ENCODE measurements at places on chromosomes 1 and 21.

DNA sequence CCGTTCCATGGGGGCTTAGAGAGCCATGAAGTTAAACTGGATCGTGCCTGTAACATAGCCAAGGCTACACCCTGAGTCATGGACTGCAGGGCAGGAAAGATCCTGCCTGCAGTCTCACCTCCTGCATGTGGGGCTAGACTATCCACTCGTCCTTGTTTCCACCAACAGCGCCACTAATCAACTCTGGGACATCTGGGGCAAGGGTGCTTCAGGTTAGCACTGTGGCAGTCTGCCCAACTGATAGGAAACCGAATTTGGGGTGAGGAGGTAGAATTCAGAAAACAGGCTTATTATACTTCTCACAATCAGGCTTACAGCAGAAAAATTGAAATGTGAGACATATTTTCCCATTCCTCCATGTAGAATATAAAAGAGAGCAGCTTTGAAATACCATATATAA, 85.2 kb upstream of the ADAM30 start:
- no peak overlapping the region for H3K4me3 ChIP-seq
- no peak for DNase-seq
- H3K27me3 ChIP-seq = no peaks in the 10 kb centered on the region

DNA sequence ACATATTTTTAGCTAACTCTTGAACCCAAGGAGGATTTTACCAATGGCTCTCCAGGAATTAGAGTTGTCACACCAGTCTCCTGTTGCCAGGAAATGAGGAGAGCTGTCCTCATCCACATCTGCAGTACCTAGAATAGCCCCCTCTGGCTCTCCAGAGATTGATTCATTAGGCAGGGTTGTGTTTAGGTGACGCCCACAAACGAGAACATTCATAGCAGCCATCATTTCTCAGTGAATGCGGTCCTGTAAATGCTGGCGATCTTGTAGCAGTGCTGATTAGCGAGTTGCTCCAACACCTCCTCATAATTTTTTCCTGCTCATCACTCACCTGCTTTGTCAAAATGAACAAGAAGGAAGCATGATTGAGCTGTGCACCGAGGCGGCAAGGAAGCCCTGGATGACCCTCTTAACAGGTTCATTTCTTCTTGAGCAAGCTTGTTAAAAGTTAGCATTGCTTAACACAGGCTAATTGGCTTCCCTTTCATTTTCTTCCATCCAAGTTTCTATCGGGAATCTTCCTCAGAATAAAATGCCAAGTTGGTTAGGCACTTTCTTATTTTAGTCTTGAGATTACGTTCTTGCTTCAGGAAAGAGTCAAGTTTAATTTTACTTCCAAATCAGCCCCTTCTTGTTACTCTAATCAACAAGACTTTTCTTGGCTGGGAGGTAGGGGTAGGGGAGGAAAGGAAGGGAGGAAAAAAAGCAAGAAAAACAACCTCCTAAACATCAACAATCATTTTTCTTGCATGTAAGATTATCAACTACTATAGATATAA, 16.5 kb upstream of the KLHDC8A start:
- H3K4me1 ChIP-seq = peaks cover 7% of the 10 kb centered on the region
- peaks cover 53% of the 10 kb centered on the region for H3K27me3 ChIP-seq
- no peaks in the 10 kb centered on the region for H3K36me3 ChIP-seq
- H3K4me3 ChIP-seq = no peak overlapping the region
- DNase-seq = no peak
- no peak overlapping the region for H3K27ac ChIP-seq

DNA sequence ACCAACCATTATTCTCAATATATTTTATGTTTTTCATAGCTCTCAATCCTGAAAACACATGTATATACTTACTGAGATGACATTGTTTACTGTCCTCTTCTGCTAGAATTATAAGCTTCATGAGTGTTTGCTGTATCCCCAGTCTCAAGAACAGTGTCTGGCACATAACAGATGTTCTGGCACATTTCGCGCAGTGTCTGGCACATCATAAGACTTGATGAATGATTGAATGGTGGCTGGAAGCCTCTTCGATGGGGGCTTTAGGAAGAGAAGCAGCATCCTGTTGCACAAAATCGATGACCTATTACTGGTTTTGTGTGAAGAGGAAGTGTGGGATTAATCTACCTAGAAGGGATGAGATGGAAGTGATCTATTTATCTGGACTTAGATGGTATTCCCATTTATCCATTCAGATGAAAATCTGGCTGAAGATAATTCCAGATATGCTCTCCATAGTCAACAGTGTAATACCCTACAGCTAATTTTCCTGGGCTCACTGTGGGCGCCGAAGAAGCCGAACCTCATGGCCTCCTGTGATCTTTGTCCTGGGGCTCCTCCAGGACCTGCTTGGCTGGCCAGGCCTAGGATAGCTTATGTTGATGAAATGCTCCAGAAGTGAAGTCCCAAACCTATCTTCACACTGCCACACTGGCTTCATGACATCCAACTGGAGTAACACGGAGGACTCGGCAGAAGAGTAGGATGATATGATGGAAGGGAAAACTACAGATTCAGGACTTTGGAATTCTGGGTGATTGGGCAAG, 26.5 kb downstream of the CD34 start:
- H3K27me3 ChIP-seq = peaks cover 22% of the 10 kb centered on the region
- no peak for DNase-seq
- no peaks in the 10 kb centered on the region for H3K36me3 ChIP-seq
- H3K4me1 ChIP-seq = peaks cover 45% of the 10 kb centered on the region

DNA sequence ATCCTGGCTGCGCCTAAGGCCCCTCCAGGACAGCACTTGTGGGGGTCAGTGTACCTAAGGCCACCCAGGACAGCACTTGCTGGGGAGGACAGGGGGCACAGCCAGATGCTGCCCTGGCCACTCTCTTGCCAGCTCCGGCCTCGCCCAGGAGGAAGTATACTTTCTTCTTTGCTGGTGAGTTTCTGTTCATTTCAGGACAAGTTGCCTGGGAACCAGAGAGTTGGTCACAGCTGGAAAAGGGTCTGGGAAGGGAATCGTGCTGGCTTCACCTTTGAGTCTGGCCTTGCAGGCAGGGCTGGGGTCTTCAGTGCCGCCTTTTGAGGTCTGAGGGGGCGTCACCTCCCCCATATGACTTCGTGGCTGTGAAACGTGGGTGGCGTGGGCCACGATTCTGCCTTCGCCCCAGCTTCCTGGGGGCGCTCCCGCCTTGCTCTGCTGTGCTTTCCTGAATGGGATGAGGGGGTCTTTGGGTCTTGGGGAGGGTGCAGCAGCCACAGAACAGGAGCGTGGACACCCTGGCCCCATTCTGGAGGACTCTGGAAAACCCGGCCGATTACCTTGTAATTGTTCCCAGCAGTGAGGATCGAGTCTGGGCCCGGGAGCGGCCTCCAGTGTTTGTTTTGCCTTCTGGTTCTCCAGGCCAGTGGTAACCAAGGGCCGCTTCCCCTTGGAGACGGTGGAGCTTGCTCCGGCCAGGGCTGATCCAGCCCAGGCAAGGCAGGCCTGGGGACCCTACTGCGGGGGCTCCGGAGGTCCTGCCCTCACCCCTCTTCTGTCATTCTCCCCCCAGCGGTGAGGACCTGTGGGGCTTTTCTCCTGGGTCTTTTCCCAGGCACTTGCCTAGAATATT, 45.9 kb downstream of the SPSB1 start:
- H3K4me3 ChIP-seq = no peak overlapping the region
- H3K27ac ChIP-seq = no peak overlapping the region
- DNase-seq = no peak
- H3K4me1 ChIP-seq = no peaks in the 10 kb centered on the region
- no peaks in the 10 kb centered on the region for H3K36me3 ChIP-seq

- no peaks in the 10 kb centered on the region for H3K36me3 ChIP-seq
- no peaks in the 10 kb centered on the region for H3K4me1 ChIP-seq
Observed at GRCh38 chr1:18606443-18607288, 24.0 kb upstream of the PAX7 start.

GRCh38 chr1:244955661-244956060, 91.3 kb upstream of the HNRNPU start:
- no peaks in the 10 kb centered on the region for H3K4me1 ChIP-seq
- H3K36me3 ChIP-seq = no peaks in the 10 kb centered on the region
- no peak for DNase-seq
- no peak overlapping the region for H3K27ac ChIP-seq
- no peak overlapping the region for H3K4me3 ChIP-seq

- no peaks in the 10 kb centered on the region for H3K36me3 ChIP-seq
- no peaks in the 10 kb centered on the region for H3K27me3 ChIP-seq
- H3K4me3 ChIP-seq = no peak overlapping the region
Observed at GRCh38 chr21:37907076-37907475, 9.2 kb downstream of the KCNJ6 start.

GRCh38 chr1:205326812-205327466, 5.4 kb upstream of the NUAK2 start:
- no peak overlapping the region for H3K27ac ChIP-seq
- peaks cover 76% of the 10 kb centered on the region for H3K27me3 ChIP-seq
- H3K36me3 ChIP-seq = no peaks in the 10 kb centered on the region
- no peak overlapping the region for H3K4me3 ChIP-seq

- H3K36me3 ChIP-seq = no peaks in the 10 kb centered on the region
- H3K4me1 ChIP-seq = peaks cover 13% of the 10 kb centered on the region
- H3K4me3 ChIP-seq = no peak overlapping the region
- H3K27me3 ChIP-seq = peaks cover 4% of the 10 kb centered on the region
- no peak for DNase-seq
Observed at GRCh38 chr1:116875391-116875790, 34.3 kb upstream of the PTGFRN start.

DNA sequence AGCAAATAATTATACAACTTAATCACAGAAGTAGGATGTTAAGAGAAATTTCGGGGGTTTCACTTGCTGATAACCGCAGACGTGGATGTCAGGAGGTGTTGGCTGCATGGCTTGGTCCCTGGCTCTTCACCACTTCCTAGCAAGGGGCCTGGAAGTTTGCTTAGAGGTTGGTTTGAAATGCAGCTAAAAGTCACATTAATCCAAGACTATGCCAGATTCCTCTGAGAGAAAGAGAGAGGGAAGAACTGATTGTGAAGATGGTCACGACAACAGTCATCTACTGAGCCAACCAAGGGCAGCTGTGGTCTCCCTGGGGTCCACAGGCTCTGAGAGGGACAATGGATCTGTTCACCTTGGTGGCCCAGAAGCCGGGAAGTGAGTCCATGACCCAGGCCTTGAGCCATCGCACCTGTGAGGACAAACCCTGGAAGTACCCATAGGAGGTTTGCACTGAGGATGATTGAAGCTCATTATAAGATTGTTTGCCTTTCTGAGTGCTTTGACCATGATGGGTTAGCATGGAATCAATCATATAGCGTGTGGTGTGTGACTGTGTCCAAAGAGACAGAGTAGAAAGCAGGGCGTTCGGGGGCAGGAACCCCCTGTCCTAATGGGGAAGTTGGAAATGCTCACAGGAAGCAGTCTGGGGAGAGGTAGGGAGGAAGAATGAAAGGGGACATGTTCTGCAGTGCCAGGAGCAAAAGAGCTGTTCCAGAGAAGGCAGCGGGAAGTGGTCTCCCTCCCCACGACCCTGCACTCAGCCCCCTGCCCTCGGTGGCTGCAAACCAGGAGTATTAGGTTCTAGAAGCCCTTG, 47.1 kb downstream of the UMODL1 start:
- H3K27ac ChIP-seq = no peak overlapping the region
- peaks cover 88% of the 10 kb centered on the region for H3K27me3 ChIP-seq
- H3K4me1 ChIP-seq = peaks cover 40% of the 10 kb centered on the region

- no peaks in the 10 kb centered on the region for H3K36me3 ChIP-seq
- H3K27ac ChIP-seq = no peak within 1 kb of the TSS
- H3K4me3 ChIP-seq = no peak within 1 kb of the TSS
- peaks cover 24% of the 10 kb centered on the region for H3K4me1 ChIP-seq
- DNase-seq = peak; percentile 56
- H3K27me3 ChIP-seq = peaks cover 98% of the 10 kb centered on the region
Observed at GRCh38 chr1:151716771-151717631, at the start of gene CELF3. Gene CELF3 (minus strand): TSS chr1:151716803. CDS start chr1:151716020, 783 bp downstream.

- no peak overlapping the region for H3K4me3 ChIP-seq
- no peak for DNase-seq
- H3K27me3 ChIP-seq = peaks cover 11% of the 10 kb centered on the region
- peaks cover 9% of the 10 kb centered on the region for H3K4me1 ChIP-seq
- no peak overlapping the region for H3K27ac ChIP-seq
Observed at GRCh38 chr1:232873931-232874330, 68.7 kb downstream of the MAP10 start.

- peaks cover 4% of the 10 kb centered on the region for H3K27me3 ChIP-seq
- no peak for DNase-seq
- no peak overlapping the region for H3K4me3 ChIP-seq
- H3K27ac ChIP-seq = no peak overlapping the region
Observed at GRCh38 chr1:87880098-87880760, 551.5 kb downstream of the LMO4 start.

DNA sequence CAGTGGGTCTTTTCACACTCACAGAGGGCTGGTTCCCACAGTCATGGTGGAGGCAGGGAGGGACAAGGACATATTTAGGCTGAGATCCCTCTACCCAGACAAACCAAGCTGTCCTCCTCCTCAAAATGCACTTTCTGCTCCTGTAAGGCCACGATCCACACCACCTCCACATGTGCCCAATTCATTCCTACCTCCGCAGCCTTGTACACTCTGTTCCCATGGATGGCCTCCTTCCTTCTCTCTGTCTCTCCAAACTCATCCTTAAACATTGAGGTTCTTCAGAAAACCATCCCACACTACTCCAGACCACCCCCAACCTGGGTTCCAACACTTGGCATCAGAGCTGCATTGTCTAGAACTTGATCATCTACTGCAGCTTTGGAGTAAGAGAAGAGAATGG, 404.3 kb upstream of the BEND5 start:
- no peaks in the 10 kb centered on the region for H3K36me3 ChIP-seq
- no peak overlapping the region for H3K27ac ChIP-seq
- no peaks in the 10 kb centered on the region for H3K4me1 ChIP-seq

GRCh38 chr1:242623756-242624155, 99.3 kb upstream of the PLD5 start:
- no peak overlapping the region for H3K27ac ChIP-seq
- no peak for DNase-seq
- no peak overlapping the region for H3K4me3 ChIP-seq
- H3K4me1 ChIP-seq = no peaks in the 10 kb centered on the region
- no peaks in the 10 kb centered on the region for H3K27me3 ChIP-seq
- H3K36me3 ChIP-seq = no peaks in the 10 kb centered on the region

- no peak for DNase-seq
- no peaks in the 10 kb centered on the region for H3K36me3 ChIP-seq
- H3K27me3 ChIP-seq = no peaks in the 10 kb centered on the region
- H3K4me1 ChIP-seq = no peaks in the 10 kb centered on the region
- no peak overlapping the region for H3K4me3 ChIP-seq
Observed at GRCh38 chr1:4755864-4756504, 101.6 kb downstream of the AJAP1 start.

DNA sequence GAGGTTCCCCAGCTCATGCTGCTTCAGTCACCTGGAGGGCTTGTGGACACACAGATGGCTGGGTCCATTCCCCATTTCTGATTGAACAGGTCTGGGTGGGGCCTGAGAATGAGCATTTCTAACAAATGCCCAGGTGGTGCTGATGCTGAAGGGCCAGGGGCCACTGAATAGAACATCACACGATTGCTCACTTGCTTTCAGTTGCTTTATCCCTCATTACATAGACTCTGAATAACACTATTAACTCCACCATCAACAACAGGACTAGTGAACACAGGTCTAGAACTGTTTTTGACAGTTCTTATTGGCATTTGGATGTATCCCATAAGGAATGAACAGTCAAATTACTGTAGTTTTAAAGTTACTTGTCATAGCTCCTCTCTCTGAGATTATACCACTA, 12.1 kb downstream of the TRAPPC10 start:
- no peak overlapping the region for H3K4me3 ChIP-seq
- H3K27ac ChIP-seq = no peak overlapping the region
- H3K4me1 ChIP-seq = peaks cover 60% of the 10 kb centered on the region

Data from activated naive CD4-positive, alpha-beta T cell treated with anti-CD3 and anti-CD28 coated beads, Interleukin-2, amount 10 ng/mL, durations not matched to agents 7 days and 5 days (primary cell).